Activated naive CD4-positive, alpha-beta T cell treated with anti-CD3 and anti-CD28 coated beads, Interleukin-2, amount 50 U/mL, for 72 hours (primary cell): ENCODE measurements at places on chromosomes 7 and 10.

- DNase-seq, result no peak
These were observed 107.2 kb downstream of the ARHGAP21 start for GRCh38 chr10:24616536-24616935.

- no peak for DNase-seq
These were observed 20.6 kb upstream of the NKX6-2 start for GRCh38 chr10:132806561-132807003.

- no peak for DNase-seq
These were observed 40.3 kb upstream of the GTF2I start for GRCh38 chr7:74617180-74617744.

DNA sequence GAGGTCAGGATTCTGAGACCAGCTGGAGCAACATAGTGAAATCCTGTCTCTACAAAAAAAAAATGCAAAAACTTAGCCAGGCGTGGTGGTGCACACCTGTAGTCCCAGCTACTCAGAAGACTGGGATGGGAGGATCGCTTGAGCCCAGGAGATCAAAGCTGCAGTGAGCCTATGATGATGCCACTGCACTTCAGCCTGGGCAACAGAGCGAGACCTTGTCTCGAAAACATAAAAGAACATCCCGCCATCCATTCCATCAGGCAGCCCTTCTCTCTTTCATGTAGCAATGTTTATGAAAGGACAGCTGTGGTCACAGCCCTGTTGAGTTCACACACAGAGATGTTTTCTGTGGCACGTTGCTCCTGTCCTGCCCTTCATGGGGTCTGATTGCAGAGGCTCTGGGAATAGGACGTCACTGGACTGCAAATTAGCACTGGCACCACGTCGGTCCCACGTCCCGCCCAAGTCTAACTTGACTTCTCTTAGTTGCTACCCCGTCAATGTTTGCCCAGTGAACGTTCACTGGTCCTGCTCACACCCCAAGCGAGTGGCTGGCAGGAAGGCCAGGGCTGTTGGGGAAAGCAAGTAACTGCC lies 64.5 kb upstream of the MYL10 start:
- no peak for DNase-seq

- DNase-seq, result no peak
These were observed 16.8 kb upstream of the GPR15LG start for GRCh38 chr10:84156768-84157167.

GRCh38 chr7:87474533-87475358 lies 734 bp downstream of the ABCB4 start:
- no peak for DNase-seq

GRCh38 chr10:88253128-88253527 lies 330.0 kb downstream of the RNLS start:
- DNase-seq, result no peak

DNA sequence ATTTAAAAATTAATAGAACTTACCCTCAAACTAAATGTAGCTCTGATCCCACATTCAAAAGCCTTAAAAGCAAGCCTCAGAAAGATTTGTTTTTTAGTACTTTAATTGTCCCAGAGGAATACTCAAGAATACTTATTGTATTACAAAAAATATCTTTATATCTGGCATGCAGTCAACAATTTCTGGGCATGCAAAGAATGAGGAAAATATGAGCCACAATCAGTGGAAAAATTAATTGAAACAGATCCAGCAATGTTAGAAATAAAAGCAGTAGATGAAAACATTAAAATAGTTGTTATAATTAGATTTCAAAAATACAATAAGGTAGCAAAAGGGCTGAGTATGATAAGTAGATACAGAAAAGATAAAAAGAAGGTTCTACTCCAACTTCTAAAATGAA lies 154.7 kb downstream of the PON1 start:
- no peak for DNase-seq

DNA sequence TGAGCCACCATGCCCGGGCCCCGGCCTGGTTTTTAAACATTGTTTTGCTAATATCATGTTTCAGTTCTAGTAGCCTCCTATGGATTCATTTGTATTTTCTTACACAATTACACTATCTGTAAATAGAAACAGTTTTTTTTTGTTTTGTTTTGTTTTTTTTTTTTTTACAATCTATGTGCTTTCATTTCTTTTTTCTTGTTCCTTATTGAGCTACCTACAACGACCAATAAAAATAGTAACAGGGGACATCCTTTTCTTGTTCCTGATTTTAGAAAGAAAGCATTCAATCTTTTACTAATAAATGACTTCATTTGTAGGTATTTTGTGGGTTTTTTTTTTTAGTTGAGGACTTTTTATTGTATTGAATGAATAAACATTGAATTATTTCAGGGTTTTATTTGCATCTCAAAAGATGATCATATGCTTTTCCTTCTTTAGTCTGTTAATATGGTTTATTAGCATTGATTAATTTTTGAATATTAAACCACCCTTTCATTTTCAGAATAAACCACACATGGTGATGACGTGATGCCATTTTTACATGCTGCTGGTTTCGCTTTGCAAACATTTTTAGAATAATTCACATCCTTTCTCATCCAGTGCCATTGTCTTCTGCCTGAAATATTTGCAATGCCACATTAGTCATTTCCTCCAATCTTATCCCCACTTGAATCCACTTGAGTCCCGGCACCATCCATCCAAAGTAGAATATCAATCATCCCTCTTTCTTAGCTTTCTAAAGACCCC lies 18.1 kb upstream of the AKR1E2 start:
- DNase-seq, result no peak

DNA sequence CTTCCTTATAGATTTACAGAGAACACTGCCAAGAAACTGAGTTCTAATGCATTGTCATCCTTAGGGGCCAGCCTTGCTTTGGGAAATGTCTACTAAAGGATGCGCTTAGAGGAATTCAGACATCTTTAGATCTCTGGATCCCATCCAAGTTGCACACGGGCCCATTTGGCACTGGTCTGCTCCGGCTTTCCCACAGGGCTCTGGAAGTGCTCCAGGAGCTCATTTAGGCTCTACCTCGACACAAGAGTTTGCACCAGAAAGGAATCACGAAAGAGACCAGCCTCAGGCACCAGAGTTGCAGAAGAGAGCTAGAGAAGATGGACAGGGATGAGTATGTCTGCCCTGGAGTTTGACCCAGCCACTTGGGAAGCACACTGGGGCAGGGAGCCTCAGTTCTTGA lies 150.1 kb upstream of the TMEM72 start:
- no peak for DNase-seq

DNA sequence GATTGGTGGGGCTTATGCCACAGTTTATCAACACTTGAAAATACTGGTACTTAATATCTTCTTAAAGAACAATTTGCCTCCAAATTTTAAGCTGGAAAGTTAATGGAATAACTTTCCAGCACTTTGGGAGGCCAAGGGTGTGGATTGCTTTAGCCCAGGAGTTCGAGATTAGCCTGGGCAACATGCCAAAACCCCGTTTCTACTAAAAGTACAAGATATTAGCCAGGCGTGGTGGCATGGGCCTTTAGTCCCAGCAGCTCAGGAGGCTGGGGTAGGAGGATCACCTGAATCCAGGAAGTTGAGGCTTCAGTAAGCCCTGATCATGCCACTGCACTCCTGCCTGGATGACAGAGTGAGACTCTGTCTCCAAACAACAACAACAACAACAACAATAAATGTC lies 56.0 kb downstream of the PRF1 start:
- DNase-seq, result no peak

DNA sequence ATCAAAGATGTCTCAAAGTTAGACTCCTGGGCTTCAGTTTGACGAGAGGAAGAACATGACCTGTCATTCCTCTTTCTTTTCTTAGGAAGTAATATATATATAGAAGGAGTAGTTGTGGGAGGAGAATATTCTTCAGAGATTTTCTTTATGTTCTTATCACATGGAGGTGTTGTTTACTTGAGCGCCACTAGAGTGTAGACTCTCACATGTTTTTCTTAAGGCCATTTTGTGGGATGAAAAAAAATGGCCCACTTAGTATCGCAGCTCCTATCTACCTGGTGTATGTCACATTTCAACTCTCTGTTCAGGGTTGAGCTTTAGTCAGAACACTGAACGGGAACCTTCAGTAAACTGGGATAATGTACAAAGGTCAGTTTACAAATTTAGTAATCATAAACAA lies 645.2 kb downstream of the PHTF2 start:
- no peak for DNase-seq

DNA sequence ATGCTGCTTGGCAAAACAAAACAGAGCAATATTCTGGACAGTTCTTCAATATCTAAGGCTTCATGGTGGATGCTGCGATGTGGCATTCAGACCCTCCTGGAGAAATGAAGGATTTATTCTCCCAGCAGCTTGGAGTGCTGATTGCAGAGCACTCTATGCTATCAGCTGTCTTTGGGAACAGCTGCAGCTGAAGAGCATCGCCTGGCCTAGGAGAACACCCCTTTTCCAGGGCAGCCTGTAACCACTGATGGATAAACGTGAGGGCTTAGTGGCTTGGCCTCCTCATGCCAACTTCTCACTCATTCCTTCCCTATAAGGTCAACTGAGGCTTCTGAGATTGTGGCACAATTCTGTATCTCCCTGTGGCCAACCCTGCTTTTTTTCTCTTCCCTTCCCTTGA lies 638.1 kb upstream of the CNTNAP2 start:
- no peak for DNase-seq
